ENCODE measurements at places on chromosomes 11 and 22.
A peak's percentile ranks its signal among the peaks of the same experiment; 100 is the strongest.

- DNase-seq, result no peak
Observed at GRCh38 chr11:116507016-116507415, 265.8 kb downstream of the BUD13 start.

DNA sequence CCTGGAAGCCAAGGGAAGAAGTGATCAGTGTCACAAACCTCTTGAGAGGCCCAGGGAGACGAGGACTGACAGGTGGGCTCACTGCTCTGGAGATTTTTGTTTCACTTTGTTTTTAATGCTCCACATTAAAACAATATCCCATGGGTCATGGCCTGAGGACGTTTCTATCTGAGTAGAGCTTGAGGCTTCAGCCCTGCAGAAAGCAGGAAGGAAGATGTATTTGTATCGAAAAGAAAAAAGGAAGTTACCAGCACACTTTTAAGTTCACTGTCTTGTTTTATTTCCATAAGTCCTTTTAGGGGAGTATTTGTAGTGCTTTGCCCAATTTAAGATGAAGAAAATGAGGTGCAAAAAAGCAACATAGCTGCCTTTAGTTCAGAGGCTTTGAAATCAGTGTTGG is 191.1 kb downstream of the GRIK4 start:
- no peak for DNase-seq

DNA sequence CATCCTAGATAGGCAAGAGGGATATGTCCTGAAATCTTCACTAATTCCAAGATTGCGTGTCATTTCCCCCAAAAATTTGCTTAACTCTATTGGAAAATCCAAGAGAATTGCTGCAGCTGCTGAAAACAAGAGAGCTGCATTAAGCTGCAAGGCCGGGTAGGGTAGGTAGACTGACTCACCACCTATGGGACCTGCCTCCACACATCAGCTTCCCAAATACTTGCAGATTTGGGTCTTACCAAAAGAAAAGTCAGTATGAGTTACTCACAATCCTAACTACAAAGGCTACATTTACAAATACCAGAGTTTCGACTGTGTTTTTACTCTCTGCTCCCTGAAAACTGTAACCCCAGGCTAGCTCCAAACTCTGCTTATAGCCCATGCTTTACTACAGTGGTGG is 142.5 kb upstream of the TEAD1 start:
- DNase-seq, result no peak

- DNase-seq, result no peak
Observed at GRCh38 chr11:61760946-61761345, 8.5 kb downstream of the MYRF start.

DNA sequence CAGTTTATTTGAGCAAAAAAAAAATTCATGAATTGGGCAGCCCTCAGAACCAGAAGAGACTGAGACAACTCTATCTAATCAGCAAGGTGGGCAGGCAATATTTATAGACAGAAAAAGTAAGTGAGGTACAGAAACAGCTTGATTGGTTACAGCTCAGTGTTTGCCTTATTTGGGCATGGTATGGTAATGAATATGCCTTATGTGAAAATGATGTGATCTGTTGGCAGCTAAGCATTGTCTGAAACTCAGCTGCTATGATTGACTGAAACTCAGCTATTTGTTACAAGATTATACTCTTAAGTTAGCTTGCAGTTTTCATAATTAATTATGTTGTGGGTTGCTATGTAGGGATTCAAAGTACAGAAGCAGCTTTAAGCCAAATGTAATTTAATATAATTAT is 127.6 kb downstream of the CNTN5 start:
- peak; percentile 4 for DNase-seq

GRCh38 chr11:927871-928270 is 2.2 kb downstream of the AP2A2 start:
- DNase-seq, result no peak

GRCh38 chr11:102111787-102112508 is 1.7 kb downstream of the YAP1 start:
- DNase-seq, result peak; percentile 3

DNA sequence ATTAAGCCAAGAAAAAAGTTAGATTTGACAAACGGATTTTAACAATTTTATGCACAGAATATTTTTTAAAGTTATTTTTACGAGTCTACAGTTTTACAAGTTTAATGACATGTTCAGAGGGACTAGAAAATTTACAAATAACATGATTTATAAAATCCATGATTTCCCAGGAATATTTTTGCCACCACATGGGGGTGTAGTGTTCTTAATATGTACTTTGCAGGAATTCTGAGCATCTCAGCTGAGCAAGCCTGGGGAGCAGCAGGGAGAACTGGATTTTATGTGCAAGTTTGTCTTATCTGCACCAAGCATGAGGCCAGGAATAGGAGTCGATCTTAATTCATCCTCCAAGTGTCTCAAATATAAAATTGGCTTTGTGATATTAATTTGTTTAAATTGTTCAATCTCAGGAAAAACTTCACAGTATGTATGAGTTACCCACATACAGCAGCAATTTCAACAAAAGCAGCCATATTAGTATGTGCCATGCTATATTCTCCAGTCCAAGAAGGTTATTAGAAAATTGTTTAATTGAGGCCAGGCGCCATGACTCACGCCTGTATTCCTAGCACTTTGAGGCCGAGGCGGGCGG is 826.3 kb downstream of the DLG2 start:
- peak; percentile 35 for DNase-seq

DNA sequence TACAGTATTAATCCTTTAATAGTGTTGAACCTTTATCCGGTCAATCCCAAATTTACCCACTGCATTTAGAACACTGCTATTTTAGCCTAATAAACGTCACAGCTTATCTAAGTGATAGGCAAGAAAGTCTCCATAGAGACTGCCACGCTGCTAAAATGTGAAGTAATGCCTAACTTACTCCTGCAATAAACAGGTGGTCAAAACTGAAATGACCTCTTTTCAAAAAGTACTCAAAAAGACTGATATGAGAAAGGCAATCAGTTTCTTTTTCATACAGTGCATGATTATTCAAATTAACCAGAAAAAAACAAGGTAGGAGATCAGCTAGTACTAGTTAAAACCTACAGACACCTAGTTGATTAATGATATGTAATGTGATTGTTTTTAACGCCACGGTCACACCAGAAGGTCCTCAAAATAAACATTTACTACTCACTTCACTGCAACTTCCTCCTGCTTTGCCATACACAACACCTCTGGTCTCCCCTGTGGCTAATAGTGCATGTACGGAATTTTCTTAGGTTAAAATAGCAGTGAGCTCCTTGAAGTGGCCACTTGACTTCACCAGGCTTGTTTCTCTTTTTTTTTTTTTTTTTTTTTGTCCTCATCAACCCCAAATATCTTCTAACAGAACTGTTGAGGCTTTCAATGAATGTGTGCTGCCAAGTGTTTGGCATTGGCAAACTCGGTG is 8.8 kb downstream of the ATP5MG start:
- no peak for DNase-seq

DNA sequence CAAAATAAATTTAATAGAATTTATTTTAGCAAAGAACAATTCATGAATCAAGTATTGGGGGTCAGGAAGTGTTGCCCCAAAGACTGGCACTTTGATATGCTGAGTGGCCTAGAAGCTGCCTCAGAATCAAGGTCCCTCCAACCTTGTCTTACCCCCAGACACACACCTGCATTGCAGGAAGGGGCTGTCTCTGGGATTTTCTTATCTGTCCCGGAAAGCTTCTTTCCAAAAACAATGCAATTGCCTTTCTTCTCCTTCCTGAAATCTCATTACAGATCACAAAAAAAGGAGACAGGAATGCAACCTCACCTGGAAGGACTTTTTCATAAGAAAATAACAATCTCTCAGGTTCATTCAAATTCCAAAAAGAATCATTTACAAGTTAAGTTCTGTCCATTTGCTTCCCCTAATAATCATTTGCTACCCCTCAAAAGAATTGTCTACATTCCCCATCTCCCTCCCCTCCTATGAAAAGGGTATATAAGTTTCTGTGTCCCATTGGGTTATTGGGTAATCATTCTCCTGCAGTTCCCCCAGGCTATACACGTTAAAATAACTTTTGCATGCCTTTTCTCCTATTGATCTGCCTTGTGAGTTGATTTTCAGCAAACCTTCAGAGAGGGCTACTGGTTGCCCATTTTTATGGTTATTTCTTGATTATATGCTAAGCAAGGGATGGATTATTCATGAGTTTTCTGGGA is 21.3 kb downstream of the OR10A6 start:
- no peak for DNase-seq

Measured in SK-N-DZ (cell line).